Inflammatory macrophage treated with lipopolysaccharide for 1 hour (primary cell): ENCODE measurements at places on chromosomes 7 and 10.

GRCh38 chr10:132975831-132976682 lies 33.7 kb upstream of the CFAP46 start:
- DNase-seq = no peak

DNA sequence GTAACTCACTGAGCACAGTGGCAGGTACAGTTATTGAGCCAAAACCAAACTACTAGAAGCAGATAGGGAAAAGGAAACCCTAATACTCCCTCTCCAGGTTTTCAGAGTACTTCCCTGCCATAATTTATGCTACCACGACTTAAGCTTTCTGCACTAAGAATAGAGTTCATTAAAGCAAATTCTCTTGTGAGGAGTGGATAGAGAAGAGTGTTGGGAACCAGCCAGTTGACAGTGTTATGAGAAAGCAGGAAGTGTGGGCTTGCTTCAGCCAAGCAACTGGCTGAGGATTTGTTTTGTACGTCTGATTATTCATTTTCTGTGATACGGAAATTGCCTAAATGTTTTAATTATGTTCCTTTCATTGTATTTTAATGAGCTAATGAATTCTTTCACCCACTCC lies 280.5 kb downstream of the KIF20B start:
- DNase-seq = no peak

- DNase-seq = no peak
Measured at GRCh38 chr10:93703066-93703465, 674 bp upstream of the FRA10AC1 start.

GRCh38 chr10:31129880-31130405 lies 98.3 kb upstream of the ZNF438 start:
- no peak for DNase-seq

- no peak for DNase-seq
Measured at GRCh38 chr7:45068236-45069023, 20.3 kb downstream of the NACAD start.

GRCh38 chr10:12799144-12799543 lies 202.4 kb downstream of the CCDC3 start:
- DNase-seq = no peak

GRCh38 chr10:3935933-3936359 lies 150.9 kb upstream of the KLF6 start:
- no peak for DNase-seq

DNA sequence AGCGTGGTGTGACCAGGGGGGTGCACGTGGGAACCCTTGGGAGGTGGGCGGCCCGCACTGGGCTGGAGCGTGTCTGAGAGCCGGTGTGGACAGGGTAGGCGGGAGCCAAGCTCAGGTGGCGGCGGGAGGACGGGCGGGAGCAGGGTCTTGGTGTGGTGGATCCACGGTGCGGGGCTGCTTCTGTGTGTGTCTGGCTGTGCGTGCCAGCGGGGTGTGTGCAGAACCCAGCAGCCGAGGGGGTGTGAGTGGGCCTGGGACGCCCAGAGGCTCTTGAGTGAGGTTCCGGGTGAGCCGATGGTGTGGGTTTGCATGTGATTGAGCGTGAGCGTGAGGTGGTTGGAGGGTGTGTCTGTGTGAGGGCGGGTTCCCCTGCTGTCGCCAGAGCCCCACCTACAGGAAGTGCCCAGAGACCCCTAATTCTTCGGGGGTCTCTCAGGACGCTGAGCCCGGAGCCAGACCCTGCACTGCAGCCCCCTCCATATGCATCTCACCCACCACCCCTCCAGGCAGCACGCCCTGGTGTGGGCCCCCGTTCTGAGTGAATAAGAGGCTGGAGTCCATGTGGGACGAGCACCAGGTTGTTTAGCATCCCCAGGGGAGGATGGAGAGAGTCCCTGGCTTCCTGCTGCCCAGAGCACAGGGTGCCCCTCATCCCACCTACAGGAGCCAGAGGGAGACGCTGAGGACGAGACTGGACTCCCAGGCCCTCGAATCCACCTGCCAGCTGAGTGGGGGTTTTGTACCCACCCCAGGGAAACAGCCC lies 78.2 kb downstream of the ELFN1 start:
- no peak for DNase-seq

- peak; percentile 35 for DNase-seq
Measured at GRCh38 chr10:69208761-69209160, 11.4 kb upstream of the HKDC1 start.

- DNase-seq = no peak
Measured at GRCh38 chr7:37526623-37527022, 78.0 kb upstream of the ELMO1 start.

DNA sequence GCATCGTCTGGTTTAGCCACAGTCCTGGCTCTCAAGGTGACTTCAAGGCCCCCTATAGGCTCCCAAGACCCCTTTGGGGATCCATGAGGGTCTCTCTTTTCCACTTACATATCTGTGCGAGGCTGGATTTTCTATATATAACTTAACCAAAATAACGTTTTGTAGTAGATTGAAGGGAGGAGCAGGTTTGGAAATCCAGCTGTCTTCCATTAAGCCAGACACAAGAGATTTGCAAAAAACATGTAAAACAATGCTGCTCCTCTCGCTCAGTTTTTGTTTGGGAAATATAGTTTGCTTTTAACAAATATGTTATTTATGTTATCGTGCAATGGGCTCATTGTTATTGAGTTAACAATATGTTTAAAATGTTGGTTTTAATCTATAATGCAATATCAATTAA lies 811.2 kb downstream of the TYW1 start:
- DNase-seq = no peak

DNA sequence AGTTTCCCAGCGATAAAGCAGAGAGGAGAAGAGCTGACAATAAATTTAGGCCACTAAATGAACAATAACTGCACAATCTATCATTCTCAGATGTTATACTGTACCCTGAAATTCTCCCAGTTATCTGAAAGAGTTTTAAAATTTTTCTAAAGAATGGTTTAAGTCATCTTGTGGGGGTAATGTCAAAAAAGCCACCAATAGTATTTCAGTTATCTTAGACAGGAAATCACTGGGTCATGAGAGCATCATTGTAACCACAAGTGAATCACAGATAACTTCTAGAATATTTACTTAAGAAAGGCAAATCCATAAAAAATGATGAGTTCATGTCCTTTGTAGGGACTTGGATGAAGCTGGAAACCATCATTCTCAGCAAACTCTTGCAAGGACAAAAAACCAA lies 147.1 kb downstream of the DNAJB9 start:
- no peak for DNase-seq

- no peak for DNase-seq
Measured at GRCh38 chr7:117323851-117324711, 1.2 kb upstream of the WNT2 start.

DNA sequence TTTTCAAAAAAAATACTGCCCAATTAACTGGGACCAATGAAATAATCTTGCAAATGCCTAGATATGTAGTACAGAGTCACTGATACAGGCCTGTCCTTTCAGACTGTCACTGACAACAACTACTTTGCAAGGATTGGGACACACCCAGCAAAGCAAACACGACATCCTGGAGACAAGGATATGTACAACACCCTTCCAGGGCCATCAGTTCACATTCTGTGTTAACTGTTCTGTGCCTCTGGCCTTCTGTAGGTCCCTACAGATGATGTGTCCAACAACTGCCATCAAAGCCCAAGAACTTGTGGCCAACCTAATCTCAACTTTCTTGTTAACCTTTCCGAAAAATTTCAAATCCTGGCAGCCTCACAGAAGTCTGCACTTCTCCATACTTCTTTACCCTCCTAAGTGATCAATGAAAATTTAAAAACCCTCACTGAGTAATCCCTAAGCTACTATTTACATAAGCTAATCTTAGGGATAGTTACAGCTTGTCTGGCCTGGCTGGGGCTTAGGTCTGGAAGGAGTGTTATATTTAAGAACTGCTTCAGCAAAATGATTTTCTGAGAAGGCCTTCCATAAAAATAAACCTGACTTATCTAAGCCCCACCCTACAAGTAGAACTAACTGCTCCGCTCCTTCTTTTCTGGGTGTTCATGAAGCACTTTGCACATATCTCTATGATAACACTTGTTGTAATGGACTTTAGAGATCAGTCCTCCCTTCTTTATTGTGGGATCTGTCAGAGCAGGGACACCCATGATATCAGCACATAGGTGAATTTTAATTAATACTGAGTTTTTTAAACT lies 21.0 kb downstream of the COBL start:
- no peak for DNase-seq

- peak; percentile 47 for DNase-seq
Measured at GRCh38 chr10:58367069-58367468, 18.1 kb upstream of the TFAM start.

DNA sequence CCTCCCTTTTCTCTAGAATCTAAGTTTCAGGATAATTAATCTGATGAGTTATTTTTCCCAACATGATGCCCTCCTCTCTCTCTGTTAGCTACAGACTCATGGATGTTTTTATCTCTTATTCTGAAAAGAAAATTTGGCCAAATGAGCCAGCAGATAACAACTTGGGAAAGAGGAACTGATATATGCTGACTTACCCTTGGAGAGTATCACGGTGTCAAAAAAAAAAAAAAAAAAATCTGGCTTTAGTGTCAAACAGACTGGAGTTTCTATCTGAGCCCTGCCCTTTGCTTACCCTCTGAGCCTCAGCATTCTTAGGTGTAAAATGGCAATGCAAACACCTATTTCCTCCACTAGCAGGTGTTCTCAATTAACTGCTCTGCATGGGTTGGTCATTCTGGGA lies 190.4 kb downstream of the AHR start:
- no peak for DNase-seq

DNA sequence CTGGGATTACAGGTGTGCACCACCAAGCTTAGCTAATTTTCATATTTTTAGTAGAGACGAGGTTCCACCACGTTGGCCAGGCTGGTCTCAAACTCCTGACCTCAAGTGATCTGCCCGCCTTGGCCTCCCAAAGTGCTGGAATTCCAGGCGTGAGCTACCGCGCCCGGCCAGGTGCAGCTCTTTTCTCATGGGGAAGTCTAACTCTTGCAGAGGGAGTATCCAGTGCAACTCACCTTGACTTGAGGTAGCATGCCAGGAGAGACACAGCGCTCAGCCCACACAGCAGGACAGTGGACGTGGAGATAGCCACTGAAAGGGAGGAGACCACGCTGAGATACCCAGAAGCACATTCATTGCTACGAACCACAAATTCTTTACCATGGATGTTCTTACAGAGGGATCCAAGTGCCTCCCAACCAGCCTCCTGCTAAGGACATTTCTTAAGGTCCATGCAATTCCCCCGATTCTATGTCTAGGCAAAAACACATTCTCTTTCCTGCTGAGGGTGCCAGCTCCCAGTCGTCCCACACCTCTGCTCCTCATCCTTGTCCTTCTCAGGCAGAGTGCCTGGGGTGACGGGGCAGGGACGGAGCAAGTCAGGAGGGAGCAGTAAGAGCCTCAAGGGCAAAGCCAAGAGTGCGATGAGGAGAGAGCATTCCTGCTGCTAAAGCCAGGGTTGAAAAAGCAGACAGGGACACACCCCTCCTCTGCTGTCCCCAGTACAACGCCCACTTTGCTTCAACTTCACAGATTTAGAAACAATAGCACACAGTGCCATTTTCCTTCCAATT lies 21.0 kb downstream of the IL15RA start:
- DNase-seq = no peak

DNA sequence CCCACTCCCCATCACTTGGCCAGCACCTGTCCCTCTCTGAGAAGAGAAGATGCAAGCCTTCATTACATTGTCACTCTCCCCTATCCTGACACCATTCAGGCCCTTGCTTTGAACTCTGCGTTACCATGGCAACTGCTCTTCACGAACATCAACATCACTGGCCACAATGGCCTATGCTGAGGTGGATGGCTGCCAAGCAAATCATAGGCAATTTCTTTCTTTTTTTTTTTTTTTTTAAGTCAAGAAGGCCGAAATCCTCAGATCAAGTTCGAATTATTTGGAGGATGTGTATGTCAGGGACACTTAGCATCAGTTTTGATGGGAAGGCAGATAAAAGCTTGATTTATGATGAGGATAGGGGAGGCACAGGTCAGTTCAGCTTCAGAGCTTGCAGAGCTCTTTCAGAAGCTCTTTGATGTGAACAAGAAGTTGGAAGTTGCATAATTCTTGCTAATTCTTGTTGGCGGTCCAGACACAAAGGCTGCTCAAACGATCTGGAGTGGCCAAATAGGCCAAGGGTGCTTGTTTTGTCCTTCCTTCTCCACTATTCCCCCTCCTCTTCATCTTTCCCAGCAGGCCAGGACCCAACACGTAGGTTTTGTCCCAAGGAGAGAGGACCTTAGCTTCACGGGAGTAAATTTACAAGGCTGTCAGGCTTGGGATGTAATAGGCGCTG lies 179.9 kb upstream of the NPVF start:
- no peak for DNase-seq

GRCh38 chr10:69876931-69877330 lies 75.2 kb downstream of the COL13A1 start:
- DNase-seq = no peak

GRCh38 chr7:34655384-34655783 lies 2.6 kb upstream of the NPSR1 start:
- no peak for DNase-seq

GRCh38 chr10:57964351-57964750 lies 303.3 kb downstream of the IPMK start:
- DNase-seq = no peak

DNA sequence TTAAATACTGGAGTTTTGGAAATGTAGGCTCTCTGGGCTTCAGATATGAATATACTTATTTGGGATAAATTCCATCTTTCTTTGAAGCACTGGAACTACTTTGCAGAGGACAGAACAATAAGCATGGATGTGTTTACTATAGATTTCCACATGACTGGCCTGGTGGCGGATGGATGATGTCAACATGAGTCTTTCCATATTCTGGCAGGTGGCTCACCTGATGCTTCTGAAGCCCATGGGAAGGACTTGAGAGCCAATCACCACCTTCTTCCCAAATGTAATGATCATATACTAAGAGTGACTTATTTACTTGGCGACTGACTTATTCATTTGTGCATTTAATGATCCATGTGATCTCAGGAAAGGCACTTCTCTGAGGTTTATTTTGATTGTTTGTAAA lies 110.5 kb downstream of the FANK1 start:
- DNase-seq = no peak

DNA sequence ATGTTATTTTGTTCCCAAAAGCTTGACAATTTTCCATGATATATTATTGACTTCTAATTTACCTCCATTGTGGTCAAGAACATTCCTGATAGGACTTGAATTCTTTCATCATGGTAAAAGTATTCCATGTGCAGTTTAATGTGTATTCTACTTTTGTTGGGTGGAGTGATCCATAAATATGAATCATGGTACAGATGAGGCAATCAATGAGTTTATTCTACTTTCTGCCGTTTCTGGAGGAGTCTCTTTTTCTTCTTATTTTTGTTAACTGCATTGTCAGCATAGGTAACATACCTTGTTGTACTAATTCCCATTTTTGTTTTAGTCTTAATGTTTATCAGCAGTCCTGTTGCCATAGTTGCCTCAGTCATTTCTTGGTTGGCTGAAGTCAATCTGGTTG lies 69.6 kb downstream of the SHOC2 start:
- no peak for DNase-seq

DNA sequence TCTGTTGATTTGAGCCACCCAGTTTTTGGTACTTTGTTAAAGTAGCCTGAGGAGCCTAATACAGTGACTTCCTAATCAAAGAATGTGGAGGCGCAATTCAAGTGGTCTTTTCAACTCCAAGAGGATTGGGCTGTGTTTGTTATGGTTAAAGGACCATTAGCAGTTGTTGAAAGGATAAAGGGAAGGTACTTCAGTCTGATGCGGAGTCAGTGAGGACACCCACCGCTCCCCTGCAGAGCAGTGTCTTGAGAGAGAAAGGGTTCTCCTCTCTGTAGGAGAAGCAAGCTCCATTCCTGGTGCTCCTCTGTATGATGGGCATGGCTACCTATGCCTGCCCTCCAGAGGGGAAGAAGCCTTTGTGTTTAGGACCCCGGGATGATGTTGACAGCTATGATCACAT lies 590.6 kb upstream of the C7orf33 start:
- no peak for DNase-seq
